ENCODE measurements at places on chromosomes 7 and 10.

- no peak for DNase-seq
These were observed 125.7 kb downstream of the ADCY1 start for GRCh38 chr7:45699726-45700390.

- DNase-seq = no peak
These were observed 40.8 kb upstream of the LOXL4 start for GRCh38 chr10:98308669-98309365.

DNA sequence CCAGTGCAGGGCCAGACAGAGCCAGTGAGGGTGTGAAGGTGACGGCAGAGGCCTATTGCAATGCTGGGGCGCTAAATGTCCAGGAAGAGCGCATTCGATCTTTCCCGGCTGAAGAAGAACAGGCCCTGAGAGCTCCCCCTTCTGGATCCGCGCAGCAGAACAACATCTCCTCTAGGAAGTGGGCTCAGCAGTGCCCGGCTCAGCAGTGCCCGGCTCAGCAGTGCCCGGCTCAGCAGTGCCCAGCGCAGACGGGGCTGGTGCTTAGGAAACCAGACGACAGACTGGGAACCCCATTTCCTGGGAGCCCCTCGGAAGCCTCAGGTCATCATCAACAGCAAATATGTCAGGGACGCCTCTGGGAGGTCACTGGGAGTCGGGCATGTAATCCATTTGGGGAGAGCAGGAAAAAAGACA is 4.7 kb upstream of the NOS3 start:
- DNase-seq = no peak

DNA sequence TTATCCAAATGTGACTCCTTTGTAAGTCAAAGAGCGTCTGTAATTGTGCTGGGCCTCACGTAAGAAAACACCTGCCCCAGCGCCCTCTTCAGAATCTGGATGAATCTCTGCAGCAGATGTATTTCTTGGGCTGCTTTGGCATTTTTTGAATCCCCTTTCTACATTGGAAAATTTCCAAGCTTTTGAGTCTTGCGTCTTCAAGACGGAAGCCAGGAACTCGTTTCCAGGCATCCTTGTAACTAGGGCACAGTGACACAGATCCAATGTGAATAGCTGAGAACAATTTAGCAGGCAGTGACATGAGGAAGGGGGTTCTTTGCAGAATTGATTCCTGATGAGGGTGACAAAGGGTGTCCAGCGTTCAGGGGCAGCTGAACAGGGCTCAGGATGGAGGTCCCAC is 862.3 kb downstream of the TYW1 start:
- DNase-seq = no peak

DNA sequence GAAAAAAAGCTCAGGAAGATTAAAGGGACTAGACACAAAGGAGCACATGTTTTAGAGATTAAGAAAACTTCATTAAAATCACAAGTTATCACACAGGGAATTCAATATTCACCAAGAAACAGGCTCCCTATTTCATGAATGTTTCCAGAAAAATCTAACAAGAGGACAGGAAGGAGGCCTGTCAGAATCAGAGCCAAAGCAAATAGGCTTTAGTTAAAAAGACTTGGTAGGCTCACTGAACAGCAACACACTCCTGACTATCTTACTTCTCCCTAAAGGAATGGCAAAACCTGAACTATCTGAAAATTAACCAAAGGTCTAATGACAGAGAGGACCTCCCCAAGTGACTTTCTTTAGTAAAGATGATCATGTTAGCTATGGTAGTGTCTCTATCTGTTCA is 188.3 kb upstream of the MEOX2 start:
- no peak for DNase-seq

DNA sequence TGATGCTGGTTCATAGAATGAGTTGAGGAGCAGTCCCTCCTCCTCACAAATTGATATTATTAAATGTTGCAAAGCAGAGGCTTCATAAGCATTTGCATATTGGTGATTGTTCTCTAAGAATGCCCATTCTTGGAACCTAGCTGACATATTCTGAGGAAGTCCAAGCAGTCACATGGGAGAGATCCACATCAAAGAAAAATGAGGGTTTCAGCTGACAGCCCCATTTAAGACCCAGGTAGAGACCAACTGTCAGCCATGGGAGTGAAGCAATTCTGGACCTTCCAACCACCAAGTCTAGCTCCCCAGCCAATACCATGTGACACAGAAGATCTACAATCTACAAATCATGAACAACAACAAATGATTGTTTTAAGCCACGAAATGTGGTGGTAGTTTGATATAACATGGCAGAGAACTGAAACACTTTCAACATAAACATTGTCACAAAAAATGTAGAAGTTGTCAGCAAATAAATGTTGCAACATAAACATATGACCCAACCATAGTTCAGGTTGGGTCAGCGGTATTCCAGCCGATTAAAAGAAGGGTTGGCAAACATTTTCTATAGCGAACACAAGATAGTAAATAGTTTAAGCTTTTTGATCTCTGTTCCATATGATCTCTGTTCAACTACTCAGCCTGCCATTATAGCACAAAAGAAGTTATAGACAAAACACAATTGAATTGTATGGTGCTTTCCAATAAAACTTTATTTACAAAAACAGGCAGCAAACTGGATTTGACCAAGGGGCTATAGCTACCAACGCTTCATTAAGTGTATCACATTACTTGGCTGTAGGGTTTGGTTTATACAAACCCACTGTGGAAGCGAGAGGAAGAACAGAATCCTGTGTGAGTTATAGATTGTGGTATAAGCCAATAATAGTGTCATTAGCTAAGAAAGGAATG is 41.4 kb upstream of the MPP7 start:
- no peak for DNase-seq

- no peak for DNase-seq
These were observed 581.6 kb downstream of the ETV1 start for GRCh38 chr7:13407911-13408310.

DNA sequence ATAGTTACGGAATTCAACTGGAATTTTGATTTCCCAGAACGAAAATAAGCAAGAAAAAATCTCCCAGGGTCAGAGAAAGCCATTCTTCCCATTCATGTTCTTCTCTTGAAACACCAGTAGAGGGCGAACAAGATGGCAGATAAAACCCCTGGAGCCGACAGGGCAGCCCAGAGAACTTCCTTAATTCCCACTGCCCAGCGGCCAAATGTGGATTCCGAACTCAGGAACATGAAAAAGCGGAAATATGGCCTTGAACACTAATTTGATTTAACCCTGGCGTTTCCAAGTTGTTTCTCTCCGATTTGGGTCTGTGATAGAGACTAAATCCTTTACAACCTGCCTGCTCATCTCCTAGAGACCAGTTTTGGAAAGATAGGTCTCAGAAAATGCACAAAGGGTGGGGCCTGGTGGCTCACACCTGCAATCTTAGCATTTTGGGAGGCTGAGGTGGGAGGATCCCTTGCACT is 100.7 kb upstream of the WAC start:
- no peak for DNase-seq

DNA sequence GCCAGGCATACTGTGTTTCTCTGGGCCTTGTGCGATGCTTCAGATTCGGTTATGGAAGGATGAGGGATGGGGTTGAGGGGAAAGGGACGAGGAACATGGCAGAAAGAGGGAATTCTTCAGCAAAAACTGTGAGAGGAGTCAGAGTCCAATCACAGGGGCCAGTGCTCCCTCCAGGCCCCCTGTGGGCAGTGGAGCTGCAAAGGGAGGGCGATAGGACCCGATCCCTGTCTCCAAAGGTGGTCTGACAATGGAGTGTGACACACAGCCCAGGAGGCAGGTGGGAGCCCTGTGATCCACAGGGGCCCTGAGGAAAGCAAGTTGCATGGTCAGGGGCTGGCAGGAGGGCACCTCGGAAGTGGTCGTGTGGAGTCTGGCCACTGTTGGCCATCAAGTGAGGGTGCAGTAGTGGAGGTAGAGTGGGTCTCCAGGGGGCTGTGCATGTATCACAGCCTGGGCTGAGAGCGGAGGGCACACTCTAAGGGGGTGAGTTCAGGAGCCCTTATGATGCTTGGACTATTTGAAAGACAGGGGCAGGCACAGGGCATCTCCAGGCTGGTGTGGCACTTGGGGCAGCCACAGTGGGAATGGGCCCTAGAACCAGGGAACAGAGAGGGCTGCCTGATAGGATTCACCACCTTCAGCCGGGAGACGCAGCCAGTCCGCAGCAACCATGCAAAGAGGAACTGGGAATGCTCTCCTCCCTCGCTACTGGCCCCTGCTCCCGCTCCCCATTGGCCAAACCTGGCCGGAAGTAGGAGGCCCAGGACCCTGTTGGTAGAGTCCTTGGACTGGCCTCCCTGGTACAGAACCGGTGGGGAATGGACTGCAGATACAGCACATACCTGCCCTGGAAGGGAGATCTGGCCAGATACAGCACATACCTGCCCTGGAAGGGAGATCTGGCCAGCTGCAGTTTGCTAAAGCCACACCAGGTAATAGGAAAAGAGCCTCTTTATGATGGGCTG is 115.9 kb downstream of the ADCY1 start:
- DNase-seq = no peak

DNA sequence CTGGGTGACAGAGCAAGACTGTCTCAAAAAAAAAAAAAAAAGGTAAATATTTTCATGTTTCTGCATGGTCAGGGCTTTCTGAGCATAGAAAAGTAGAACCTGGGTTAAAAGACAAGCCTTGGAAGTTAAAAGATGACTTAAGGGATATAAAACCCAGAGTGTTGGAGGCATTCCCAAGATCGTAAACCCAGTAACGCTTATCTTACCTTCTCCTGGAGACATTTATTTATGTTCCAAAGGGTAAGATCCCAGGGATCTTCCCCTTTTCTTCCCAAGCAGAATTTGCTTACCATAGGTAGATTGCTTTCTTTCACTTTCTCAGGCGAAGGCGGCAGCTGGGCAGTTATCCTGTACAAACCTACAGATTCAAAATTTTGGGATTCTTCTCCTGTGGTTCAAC is 22.2 kb downstream of the SUGCT start:
- DNase-seq = no peak

- DNase-seq = no peak
These were observed 446.2 kb downstream of the AUTS2 start for GRCh38 chr7:70044525-70044924.

DNA sequence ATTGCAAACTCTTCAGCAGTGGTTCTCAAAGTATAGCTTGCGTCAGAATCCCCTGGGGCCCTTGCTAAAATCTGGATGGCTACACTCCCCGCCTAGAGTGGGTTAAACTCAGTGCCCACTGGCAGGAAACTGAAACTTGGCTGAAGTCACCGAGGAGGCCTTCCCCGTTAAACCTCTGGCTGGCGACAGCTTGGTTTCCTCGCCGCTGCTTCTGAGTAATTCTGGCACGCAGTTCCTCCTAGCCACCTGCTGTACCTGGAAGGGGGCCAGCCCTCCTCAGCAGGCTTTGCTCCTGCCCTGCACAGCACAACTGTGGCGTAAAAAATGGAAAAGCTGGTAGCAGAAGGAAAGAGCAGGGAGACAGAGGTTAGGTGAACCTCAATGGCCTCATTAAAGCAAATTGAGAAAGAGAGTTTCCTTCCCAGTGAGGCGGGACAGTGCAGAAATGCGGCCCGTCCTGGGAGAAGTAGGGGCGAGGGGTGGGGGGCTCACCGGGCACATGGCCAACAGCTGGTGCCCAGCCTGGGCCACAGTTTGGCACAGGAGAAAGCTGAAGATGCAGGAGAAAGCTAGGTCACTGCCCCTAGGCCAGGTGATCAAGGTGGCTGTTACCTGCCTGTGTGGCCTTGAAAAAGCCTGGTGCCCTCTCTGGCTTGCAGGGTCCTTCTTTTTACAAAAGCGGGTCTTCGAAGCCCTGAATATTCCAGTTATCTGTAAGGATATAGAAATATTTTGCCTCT is 46.6 kb downstream of the ALOX5 start:
- DNase-seq = no peak

GRCh38 chr10:91664426-91664825 is 31.6 kb upstream of the PPP1R3C start:
- DNase-seq = no peak

DNA sequence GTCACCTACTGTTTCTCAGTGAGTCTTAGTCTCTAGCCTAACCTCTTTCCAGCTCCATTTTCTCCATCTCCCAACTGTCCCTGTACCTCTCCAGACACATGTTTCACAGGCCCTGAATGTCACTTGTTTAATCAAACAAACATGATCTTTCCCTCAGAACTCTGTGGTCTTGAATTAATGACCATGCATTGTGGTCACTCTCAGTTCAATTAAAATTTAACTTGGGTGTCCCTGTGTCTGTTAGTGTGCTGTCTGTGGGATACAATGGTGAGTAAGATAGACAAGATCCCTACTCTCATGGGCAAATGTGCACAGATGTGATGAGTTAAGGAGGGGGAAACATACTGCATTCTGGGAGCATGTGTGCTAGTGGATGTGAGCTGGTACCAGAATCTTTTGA is 65.0 kb downstream of the RBM33 start:
- DNase-seq = no peak

DNA sequence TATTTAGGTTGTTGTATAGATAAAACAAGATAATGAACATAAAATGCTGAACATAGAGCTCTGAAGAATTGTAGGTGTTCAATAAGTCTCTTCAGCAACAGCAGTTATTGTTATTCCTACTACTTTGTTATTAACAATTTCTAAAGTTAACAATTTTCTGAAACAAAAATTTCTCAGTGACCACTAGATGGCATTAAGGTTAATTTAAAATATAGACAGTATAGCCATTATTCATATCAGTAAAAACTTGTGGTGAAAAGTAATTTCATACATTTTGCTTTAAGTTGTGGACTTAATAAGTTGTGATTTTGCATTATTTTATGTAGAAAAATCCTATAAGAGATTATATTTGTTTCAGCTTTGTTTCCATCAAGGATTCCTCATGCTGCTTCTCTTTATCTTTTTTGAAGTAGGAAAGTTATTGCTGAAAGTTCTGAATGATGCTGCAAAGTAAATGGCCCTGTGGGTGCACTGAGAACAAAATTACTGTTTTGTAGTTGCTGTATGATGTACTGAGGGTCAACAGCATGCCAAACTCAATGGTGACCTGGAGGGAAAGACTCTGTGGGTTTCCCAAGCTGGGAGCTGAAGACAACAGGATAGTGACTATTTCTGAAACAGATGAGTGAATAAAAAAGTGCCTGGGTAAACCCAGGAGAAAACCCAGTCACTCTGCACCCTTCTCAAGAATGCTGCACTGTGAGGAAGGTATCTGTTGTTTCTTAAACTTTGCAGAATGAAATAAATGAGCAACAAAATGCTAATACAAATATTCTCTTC is 253.6 kb downstream of the KIF20B start:
- DNase-seq = no peak

DNA sequence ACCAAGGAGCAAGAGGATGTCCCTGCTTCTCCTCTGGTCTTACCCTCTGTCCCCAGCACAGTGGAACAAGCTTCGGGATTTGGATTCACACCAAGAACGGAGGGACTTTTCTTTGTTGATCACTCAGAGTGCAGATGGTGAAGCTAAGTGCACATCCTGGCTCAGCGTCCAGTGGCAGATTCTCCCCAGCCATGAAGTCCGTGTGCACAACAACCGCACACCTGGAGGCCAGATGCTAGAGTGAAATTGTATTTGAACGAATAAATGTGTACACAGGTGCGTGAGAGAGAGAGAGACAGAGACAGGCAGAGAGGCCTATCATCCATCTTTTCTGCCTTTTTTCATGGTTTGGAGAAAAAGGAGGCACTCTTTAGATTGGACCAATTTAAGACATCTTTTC is 31.5 kb downstream of the ASB13 start:
- no peak for DNase-seq

GRCh38 chr10:6755781-6756460 is 175.8 kb upstream of the PRKCQ start:
- DNase-seq = no peak

GRCh38 chr10:95421782-95422181 is 131.0 kb upstream of the PDLIM1 start:
- no peak for DNase-seq

All from stimulated activated CD4-positive, alpha-beta T cell treated with anti-CD3 and anti-CD28 coated beads, Interleukin-1b, Interleukin-23, amount 100 ng/mL, for 1 hour (primary cell).